ENCODE measurements at places on chromosomes 7 and 10.

- DNase-seq, result no peak
Observed at GRCh38 chr7:726854-727103, 280 bp downstream of the DNAAF5 start.

GRCh38 chr7:84535580-84536270 is 341.1 kb upstream of the SEMA3A start:
- DNase-seq, result no peak

DNA sequence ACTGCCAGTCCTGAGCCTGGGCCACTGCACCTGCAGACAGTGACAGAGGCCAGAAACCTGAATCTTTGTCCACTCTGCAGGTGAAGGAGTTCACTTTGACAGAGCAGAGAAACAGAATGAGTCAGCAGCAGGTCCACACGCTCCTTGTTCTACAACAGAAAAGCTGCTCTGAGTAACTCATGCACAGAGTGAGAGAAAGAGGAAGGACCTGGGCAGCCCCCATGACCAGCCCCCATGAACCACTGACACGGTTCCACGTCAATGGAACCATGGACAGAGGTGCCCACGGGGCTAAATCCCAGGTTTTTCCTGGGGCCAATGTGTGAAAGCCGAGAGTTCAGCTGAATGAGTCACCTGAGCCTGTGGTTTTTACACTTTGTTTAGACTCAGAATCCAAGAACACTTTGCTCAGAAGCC is 40.8 kb upstream of the CTBP2 start:
- DNase-seq, result no peak

- DNase-seq, result no peak
Observed at GRCh38 chr10:95850791-95851190, 57.0 kb upstream of the CC2D2B start.

GRCh38 chr10:59995862-59996261 is 89.5 kb upstream of the CCDC6 start:
- DNase-seq, result no peak

- DNase-seq, result no peak
Observed at GRCh38 chr7:33685981-33686683, 219.2 kb upstream of the BMPER start.

GRCh38 chr10:27481486-27481885 is 22.6 kb upstream of the RAB18 start:
- no peak for DNase-seq

- DNase-seq, result no peak
Observed at GRCh38 chr7:2521952-2522591, 2.5 kb downstream of the LFNG start.

- no peak for DNase-seq
Observed at GRCh38 chr7:126305671-126306070, 947.1 kb downstream of the GRM8 start.

All from chondrocyte (in vitro differentiated cells).